Fibroblast of skin of left quadriceps (primary cell): ENCODE measurements at places on chromosomes 4 and X.

DNA sequence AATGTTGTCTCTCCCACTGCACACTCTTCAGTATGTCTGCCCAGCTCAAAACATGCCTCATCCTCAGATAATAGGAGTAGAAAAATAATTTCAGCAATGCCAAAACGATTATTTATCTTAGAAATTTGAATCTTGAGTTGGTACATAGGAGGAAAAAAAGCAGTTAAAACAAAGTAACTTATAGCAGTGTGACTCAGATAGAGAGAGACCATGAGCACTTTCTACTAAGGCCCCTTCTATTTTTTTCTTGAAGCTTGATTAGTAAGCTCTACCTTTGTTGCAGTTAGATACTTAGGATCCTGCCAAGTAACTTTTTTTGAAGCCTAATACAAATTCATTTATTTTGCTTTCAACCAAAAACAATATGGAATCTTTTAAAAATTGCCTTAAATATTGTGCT lies 212.3 kb downstream of the MAD2L1 start:
- DNase-seq: no peak

- peak; percentile 96 for DNase-seq
Observed at GRCh38 chr4:158020176-158020575, 152.6 kb downstream of the GASK1B start.

GRCh38 chr4:9820343-9820742 lies 38.9 kb downstream of the DRD5 start:
- DNase-seq: no peak

- no peak for DNase-seq
Observed at GRCh38 chr4:45539142-45539814, 584.6 kb downstream of the GABRG1 start.

DNA sequence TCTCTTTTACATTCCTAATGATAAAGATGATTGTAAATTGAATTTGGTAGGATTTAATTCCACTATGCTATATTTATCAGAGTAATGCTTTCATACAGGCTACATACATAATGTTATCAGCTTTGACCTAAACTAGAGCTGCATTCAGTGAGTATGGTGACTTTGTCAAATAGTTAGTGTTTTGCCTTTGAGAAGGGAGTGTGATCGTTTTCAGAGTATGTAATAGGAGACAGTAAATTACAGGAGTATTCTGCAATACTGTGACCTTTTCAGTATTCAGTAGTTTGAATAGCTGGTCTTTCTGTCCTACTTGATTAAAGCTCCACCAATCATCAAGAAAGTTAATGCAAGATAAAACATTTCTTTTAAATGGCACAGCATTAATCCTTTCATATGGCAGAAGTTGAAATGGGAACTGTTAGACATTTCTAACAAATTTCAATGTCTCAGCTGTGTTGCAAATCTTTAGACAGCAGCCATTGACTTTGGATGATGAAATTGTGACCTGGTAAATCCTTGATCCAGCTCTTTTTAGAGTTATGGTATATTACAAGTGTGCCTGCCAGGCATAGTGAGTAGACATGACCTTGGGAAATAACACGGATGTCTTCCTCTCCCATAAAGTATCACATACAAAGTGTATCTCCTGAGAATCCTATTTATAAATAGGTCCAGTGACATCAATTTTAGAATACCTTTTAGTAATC lies 455.3 kb downstream of the KCTD8 start:
- DNase-seq: no peak

GRCh38 chr4:171390626-171391025 lies 422.6 kb upstream of the GALNTL6 start:
- DNase-seq: no peak

GRCh38 chr4:41989994-41990364 lies 351 bp upstream of the SLC30A9 start:
- no peak for DNase-seq

- no peak for DNase-seq
Observed at GRCh38 chr4:34676400-34676799, 1567.9 kb downstream of the ARAP2 start.

GRCh38 chrX:108312957-108313356 lies 125.3 kb downstream of the COL4A6 start:
- DNase-seq: peak; percentile 7

- DNase-seq: no peak
Observed at GRCh38 chrX:107675823-107676555, 47.7 kb downstream of the PRPS1 start.
